ENCODE measurements at places on chromosomes 11 and 22. TPM values are rescaled to one million over a fixed set of nuclear protein-coding genes. Genes with fewer than 3 reads are reported as not detected.

SESN3 gene
- 84.8 TPM for total RNA-seq

- DNase-seq = no peak
These were observed 779.3 kb downstream of the DLG2 start for GRCh38 chr11:84847842-84848241.

- DNase-seq = no peak
These were observed 12.6 kb upstream of the TRIM44 start for GRCh38 chr11:35650006-35650405.

- DNase-seq = no peak
These were observed 604.0 kb upstream of the ANO3 start for GRCh38 chr11:25727944-25728343.

- no peak for DNase-seq
These were observed 109.3 kb upstream of the SNX19 start for GRCh38 chr11:131025421-131026125.
